ENCODE measurements at places on chromosomes 1 and 21.

GRCh38 chr1:60483509-60483908 is 409.9 kb upstream of the C1orf87 start:
- DNase-seq, result no peak

DNA sequence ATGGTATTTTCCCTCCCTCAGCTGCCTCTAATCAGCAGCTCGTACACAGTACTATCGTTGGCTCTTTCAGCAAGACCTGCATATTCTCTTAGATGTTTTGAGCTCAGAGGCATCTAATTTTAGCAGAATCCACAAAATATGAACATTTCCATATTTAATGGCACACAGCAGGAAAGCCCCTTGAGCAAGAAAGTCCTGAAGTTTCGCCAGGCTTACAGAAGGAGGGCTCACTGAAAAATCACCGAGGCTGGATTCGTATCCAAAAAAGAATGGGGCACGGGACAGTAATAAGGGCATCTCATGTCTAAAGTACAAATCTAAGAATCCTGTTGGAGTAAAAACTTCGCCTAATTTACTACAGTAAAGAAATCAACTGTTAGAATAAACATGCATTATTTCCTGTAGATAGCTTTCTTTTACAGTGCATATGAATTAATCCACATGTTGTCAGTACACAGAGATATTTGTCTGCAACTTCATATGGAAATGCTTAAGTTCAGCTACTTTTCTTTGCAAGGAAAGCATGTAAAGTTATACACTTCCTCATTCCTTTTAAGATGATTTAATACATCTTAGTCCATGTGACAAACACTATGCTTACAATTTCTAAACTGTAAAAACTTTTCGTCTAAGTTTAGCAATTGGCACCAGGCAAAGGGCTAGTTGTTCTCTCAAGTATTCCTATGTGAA is 1205.3 kb upstream of the ADGRL4 start:
- no peak for DNase-seq

GRCh38 chr1:41245659-41246058 is 3.6 kb upstream of the SCMH1 start:
- no peak for DNase-seq

GRCh38 chr21:25625036-25625435 is 14.0 kb upstream of the JAM2 start:
- DNase-seq, result no peak

- DNase-seq, result no peak
These were observed 19.4 kb downstream of the SOAT1 start for GRCh38 chr1:179313004-179313403.

DNA sequence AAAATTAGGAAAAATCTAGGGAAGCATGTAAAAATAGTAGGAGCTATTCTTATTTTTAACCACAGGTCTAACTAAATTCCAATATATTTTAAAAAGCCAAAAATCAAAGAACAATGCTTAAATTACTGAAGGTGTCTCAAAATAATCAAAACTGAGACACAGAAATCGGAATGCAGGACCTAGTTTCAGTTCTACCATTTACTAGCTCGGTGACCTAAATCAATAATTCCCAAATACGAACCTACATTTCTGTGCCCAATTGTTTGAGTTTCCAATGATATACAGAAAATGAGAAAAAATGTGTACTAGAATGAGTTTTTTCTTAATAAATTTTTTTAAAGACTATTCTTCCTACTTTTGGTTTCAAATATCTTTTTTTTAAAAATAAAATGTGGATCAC is 37.4 kb downstream of the ANKRD13C start:
- no peak for DNase-seq

- no peak for DNase-seq
These were observed 17.3 kb upstream of the MIIP start for GRCh38 chr1:12001996-12002493.

GRCh38 chr1:219123036-219123435 is 50.6 kb upstream of the LYPLAL1 start:
- DNase-seq, result no peak

DNA sequence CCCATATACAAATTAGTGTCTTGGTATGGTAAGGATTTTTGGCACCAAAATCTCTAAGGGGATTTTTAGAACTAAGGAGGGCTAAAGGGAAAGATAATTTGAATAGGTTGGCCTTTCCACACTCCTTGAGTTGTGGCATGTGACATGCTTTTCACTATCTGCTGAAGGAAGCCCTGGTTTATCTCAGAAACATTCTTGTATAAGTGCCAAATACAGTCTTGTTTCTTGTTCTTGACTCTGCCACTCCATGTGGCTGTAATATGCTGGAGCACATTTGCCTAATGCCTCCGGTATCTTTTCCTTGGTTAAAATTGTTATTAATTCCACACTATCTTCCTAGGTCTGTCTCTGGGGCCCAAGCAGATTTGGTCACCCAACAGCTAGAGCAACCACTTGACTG is 457.0 kb downstream of the USP25 start:
- no peak for DNase-seq
